ENCODE measurements at places on chromosomes 1 and 21. TPM values are rescaled to one million over a fixed set of nuclear protein-coding genes. Genes with fewer than 3 reads are reported as not detected.

DNA sequence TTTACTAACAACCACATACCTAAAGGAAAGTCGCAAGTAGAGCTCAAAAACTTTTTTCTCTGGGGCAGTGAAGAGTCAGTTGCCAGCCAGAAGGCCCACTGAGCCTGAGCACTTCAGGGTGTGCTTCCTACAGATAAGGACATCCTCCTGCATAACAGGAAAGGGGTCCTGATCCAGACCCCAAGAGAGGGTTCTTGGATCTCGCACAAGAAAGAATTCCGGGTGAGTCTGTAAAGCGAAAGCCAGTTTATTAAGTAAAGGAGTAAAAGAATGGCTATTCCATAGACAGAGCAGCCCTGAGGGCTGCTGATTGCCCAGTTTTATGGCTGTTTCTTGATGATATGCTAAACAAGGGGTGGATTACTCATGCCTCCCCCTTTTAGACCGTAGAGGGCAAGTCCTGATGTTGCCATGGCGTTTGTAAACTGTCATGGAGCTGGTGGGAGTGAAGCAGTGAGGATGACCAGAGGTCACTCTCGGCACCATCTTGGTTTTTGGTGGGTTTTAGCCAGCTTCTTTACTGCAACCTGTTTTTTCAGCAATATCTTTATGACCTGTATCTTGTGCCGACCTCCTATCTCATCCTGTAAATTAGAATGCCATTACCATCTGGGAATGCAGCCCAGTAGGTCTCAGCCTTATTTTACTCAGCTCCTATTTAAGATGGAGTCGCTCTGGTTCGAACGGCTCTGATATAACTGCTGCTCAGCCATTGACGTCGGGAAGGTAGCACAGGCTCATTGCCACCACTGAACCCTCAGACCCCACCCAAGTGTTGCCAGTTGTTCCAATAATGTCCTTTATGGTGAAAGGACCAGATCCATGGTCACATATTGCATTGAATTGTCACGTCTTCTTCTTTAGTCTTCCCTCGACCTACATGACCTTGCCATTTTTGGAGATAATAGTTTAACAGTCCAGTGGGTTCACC is 96.6 kb upstream of the ERRFI1 start:
- no peak for DNase-seq

- DNase-seq: no peak
Observed at GRCh38 chr1:26828411-26828991, 2.0 kb downstream of the ZDHHC18 start.

DNA sequence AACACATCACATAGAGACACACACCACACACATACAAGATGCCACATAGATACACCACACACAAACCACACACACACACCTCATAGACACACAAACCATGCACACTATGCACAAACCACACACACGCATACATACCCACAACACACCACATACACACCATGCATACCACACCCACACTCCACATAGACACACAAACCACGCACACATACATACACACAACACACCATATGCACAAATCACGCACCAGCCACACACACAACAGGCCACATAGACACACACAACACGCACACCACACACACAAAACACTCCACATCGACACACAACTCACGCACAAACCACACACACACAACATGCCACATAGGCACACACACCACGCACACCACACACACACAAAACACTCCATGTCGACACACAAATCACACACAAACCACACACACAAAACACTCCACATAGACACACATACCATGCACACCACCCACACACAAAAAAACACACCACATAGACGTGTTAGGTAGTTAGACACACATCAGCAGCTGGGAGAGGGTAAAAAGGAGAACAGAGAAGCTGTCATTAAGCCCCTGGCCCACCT is 49.5 kb upstream of the SLC19A1 start:
- DNase-seq: no peak

DNA sequence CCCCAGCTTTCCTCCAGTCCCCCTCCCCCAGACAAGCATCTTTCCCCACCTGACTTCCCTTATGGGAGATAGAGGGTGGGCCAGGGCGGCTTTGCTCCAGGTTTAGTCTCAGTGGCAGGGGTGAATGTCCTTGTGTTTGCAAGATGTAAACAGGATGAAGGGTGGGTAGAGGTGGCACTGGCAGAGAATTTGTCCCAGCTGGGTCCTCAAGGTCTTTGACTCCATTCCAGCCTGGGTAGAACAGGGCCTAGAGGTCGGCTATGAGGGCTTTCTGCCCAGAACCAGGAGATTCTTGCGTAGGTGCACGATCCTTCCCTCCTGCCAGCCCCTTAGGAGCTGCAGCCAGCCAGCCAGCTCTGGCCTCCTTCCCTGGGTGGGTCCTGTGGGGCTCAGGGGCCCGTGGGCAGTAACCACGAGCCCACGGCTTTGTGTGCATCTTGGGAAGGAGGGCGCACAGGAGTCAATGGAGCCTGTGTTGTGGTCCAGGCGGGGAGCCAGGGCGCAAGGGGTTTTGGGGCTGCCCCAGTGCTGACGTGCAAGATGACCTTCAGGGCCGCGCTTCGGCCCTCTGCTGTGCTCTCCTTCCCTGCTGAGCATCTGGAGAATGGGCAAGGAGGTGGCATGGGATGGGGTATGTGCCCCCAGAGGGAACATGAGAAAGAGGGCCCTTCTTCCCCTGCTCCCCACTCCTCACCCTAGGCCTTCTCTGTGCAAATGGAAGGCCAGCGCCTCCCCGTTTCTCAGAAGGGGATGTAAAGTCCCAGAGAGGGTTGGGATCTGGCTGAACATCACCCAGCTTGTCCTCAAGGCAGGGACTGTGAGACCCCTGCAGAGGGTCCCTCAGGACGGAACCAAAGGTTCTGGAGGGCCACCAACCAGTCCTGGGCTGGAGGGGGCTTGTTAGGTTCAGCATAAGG is 15.7 kb downstream of the POU3F1 start:
- no peak for DNase-seq

GRCh38 chr1:47781171-47781959 is 215.8 kb downstream of the TRABD2B start:
- DNase-seq: no peak

DNA sequence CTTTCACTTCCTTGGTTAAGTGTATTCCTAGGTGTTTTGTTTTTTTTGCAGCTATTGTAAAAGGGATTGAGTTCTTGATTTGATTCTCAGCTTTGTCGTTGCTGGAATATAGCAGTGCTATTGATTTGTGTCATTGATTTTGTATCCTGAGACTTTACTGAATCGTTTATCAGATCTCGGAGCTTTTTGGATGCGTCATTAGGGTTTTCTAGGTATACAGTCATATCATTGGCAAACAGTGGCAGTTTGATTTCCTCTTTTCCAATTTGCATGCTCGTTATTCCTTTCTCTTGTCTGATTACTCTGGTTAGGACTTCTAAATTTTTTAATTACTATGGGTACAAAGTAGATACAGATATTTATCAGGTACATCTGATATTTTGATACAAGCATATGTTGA is 75.4 kb downstream of the SLC35A3 start:
- no peak for DNase-seq

GRCh38 chr1:220616836-220617235 is 73.3 kb upstream of the C1orf115 start:
- no peak for DNase-seq

GRCh38 chr21:29338256-29338655 is 39.5 kb downstream of the BACH1 start:
- DNase-seq: no peak

- DNase-seq: no peak
Observed at GRCh38 chr1:6033986-6034749, 11.5 kb upstream of the KCNAB2 start.

GRCh38 chr1:175600721-175601440 is 142.5 kb downstream of the TNR start:
- DNase-seq: no peak

RSRP1 gene
- 215 TPM for total RNA-seq

INAVA gene
- not detected for total RNA-seq

MNDA gene
- total RNA-seq: 6.9 TPM

LAMTOR5 gene
- 109 TPM for total RNA-seq

IFI44 gene
- 24.0 TPM for total RNA-seq

ATPAF1 gene
- total RNA-seq: 68.8 TPM

HSPA6 gene
- 17.1 TPM for total RNA-seq

TFAP2E gene
- 2.6 TPM for total RNA-seq

Data from breast epithelium (tissue), 4 donors.